ENCODE measurements at places on chromosomes 16 and 17.

DNA sequence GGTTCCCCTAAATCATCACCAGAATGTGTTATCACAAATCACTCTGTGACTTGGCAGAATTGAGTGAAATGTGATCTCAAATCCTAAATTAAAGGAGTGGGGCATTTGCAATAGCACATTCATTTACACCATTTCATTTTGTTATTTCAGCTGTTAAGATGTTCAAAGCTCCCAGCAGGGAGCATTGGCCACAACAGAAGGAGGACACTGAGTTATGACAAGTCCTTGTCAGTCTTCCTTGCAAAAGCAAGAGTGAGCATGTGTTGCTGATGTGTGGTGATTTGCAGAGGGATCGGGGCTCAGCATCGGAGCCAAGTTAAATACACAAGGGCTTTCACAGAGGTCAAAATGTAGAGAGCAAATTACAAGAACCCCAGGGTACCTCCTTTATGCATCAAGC is 372.2 kb upstream of the CDH5 start:
- no peak for DNase-seq

DNA sequence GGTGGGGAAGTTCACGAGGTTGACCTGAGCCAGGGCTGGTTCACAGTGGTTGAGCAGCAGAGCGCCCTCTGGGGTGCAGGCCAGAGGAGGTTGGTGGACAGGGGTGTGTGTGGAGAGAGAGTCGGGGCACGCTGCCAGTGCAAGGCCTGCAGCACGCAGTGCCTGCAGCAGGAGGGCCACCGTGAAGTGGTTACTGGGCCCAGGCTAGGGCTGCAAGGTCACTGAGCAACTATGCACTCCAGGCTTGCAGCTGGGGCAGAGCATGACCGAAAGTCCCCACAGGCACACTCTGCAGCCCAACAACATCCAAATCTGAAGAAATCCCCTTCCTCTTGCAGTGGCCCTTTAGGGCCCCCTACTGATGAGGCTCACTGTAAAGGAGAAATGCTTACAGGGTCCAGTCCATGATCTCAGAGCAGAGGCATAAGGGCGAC is 89.1 kb upstream of the NOL11 start:
- DNase-seq, result no peak

- DNase-seq, result no peak
These were observed 85.1 kb downstream of the ZZEF1 start for GRCh38 chr17:4057731-4058130.

GRCh38 chr16:17313085-17313611 is 157.6 kb downstream of the XYLT1 start:
- no peak for DNase-seq

DNA sequence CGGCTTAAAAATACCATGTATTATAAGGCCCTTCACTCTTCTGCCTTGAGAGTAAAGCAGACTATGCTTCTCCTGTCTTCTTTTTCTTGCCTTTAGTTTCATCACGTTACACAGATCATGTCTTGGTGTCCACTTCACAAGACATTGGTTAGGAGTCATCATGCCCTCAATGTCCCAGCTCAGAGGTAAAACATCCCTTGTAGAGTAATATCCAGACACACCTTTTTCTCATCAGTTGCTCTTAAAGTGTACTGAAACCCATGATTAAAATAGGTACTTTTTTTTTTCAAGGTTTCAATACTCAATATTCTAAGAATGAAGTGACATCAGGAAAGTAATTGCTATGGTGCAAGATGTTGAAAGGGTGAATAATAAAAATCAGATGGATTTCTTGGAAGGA is 267.8 kb downstream of the PMP22 start:
- no peak for DNase-seq

DNA sequence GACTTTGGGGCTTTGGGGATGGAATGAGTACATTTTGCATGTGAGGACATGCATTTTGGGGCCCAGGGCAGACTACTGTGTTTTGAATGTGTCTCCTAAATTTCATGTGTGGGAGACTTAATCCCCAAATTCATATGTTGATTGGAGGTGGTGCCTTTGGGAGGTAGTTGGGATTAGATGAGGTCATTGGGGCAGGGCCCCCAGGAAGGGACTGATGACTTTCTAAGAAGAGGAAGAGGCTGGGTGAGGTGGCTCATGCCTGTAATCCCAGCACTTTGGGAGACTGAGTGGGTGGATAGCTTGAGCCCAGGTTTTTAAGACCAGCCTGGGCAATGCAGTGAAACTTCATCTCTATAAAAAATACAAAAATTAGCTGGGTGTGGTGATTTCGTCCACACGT is 42.8 kb upstream of the RAI1 start:
- no peak for DNase-seq

GRCh38 chr17:51739245-51739886 is 419.1 kb downstream of the CA10 start:
- no peak for DNase-seq

- no peak for DNase-seq
These were observed 28.5 kb upstream of the KDM8 start for GRCh38 chr16:27174798-27175197.

- peak; percentile 56 for DNase-seq
These were observed 611 bp downstream of the RRAD start for GRCh38 chr16:66924527-66925321.

- DNase-seq, result no peak
These were observed 504.9 kb upstream of the HSBP1 start for GRCh38 chr16:83302853-83303252.

- DNase-seq, result no peak
These were observed 47.7 kb upstream of the DOC2B start for GRCh38 chr17:228951-229708.

- DNase-seq, result peak; percentile 71
These were observed 30.1 kb downstream of the GNGT2 start for GRCh38 chr17:49180303-49180702.

GRCh38 chr16:78142788-78143187 is 43.3 kb downstream of the WWOX start:
- DNase-seq, result no peak

DNA sequence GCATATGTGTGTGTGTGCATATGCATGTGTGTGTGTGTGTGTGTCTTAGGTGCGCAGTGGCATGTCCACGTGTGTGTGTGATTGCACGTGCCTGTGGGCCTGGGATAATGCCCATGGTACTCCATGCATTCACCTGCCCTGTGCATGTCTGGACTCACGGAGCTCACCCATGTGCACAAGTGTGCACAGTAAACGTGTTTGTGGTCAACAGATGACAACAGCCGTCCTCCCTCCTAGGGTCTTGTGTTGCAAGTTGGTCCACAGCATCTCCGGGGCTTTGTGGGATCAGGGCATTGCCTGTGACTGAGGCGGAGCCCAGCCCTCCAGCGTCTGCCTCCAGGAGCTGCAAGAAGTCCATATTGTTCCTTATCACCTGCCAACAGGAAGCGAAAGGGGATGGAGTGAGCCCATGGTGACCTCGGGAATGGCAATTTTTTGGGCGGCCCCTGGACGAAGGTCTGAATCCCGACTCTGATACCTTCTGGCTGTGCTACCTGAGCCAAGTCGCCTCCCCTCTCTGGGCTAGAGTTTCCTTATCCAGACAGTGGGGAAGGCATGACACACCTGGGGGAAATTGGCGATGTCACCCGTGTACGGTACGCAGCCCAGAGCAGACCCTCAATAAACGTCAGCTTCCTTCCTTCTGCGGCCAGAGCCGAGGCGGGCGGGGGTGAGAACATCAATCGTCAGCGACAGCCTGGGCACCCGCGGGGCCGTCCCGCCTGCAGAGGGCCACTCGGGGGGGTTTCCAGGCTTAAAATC is 47.6 kb downstream of the IL21R start:
- no peak for DNase-seq

GRCh38 chr16:52068447-52069074 is 478.4 kb downstream of the TOX3 start:
- peak; percentile 59 for DNase-seq

DNA sequence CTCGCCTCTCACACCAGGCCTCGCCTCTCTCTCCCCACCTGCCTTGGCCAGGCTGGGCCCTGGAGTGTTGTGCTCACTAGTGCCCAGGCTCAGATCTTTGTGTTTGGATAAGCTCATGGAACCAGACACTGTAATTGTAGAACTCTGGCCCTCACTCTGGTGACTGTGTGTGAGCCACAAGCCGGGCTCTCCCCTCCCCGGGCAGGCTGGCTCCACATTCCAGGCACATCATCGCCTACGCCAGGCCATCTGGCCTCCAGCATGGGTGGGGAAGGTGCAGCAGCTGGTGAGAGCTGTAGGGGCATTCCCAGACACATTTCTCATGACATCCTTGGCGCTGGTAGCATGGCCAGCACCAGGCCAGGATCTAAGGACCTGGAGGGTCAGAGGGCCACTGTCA is 202.3 kb downstream of the RAB11FIP4 start:
- no peak for DNase-seq

GRCh38 chr16:73549984-73550631 is 502.2 kb upstream of the ZFHX3 start:
- DNase-seq, result no peak

DNA sequence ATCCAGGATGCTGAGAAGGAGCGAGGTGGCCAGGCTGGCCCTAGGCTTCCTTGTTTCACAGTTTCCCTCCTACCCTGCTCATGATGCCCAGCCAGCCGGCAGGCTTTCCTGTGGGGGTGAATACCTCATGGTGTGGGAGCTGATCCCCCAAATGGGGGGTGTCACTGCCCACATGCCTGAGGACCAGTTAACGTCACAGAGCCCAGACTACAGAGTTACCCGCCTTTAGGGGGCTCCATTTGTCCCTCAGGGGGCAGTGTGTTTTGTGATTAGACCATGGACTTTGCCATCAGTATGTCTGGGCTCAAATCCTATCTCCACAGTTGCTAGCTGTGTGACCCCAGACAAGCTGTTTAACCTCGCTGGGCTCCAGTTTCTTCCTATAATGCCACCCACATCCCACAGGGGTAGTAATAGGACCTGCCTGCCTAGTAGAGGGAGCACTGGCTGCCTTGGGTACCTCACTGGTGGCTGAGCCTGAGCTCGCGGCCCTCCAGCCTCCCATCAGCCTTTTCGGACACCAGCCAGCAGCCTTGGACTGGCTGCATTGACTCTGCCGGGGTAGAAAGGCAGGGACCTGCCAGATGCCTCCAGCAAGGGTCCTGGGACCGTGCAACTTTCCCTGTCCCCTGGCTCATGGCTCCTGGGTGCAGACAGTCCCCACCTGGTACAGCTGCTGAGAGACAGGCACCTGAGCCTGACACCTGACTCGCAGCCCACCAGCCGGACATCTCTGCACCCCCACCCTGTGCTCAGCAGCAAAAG is 87.5 kb upstream of the GSE1 start:
- no peak for DNase-seq

DNA sequence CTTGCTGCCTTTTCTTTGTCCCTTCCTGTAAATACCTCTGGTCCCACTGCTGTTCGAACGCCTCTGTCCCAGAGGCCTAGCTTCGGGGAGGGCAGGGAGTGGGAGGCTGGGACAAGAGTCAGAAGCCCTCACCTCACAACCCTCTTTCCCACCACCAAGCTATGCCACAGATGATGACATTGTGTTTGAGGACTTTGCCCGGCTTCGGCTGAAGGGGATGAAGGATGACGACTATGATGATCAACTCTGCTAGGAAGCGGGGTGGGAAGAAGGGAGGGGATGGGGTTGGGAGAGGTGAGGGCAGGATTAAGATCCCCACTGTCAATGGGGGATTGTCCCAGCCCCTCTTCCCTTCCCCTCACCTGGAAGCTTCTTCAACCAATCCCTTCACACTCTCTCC is 10.4 kb downstream of the ARRB2 start:
- DNase-seq, result no peak

- no peak for DNase-seq
These were observed 46.4 kb upstream of the SDK2 start for GRCh38 chr17:73690676-73691075.

DNA sequence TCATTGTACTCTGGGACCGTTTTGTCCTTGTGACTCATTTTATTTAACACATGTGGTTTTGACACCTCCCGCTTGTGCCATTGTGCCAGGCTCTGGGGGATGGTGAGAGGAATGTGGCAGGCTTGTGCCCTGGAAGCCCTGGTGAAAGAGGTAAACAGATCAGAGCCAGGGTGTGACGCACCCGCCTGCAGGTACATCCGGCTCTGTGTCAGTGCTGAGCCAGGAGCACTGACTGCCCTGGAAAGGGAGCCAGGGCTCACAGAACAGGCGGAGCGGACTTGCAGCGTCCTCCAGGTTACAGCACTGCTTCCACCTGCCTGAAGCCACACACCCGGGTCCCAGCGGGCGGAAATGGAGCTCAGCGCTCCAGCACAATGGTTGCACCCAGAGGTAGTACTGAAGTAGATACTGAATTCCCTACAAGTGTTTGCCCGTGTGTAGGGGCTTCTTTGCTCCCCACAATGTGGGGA is 30.6 kb downstream of the CDRT15 start:
- peak; percentile 58 for DNase-seq

- no peak for DNase-seq
These were observed 24.9 kb downstream of the TPSD1 start for GRCh38 chr16:1280783-1281182.

- no peak for DNase-seq
These were observed 147.2 kb upstream of the COX10 start for GRCh38 chr17:13921841-13922776.

DNA sequence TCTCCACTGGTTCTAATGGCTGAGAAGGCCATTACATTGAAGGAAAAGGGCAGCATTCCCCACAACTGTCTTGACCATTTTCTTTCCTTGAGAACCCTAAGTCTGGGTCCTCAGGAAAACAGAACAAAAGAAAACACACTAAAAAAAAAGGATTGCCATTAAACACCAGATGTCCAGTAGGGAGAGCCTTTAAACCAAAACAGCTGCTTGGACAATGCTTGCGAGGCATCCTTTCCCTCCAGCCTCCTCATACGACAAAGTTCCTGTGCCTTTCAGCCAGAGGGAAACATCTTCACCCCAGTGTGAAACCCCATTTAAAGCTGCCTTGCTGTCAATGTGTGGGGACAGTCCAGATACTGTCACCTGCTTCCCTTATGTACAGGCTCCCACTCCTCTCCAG is 74.3 kb downstream of the MMD start:
- no peak for DNase-seq

- no peak for DNase-seq
These were observed 22.6 kb downstream of the MRM3 start for GRCh38 chr17:804541-805435.

Data from T47D (cell line).